ENCODE measurements at places on chromosomes 4 and X.

GRCh38 chr4:131302108-131302507, 1847.0 kb upstream of the PCDH10 start:
- DNase-seq: no peak

GRCh38 chrX:149982310-149982709, 44.0 kb upstream of the EOLA2 start:
- no peak for DNase-seq

DNA sequence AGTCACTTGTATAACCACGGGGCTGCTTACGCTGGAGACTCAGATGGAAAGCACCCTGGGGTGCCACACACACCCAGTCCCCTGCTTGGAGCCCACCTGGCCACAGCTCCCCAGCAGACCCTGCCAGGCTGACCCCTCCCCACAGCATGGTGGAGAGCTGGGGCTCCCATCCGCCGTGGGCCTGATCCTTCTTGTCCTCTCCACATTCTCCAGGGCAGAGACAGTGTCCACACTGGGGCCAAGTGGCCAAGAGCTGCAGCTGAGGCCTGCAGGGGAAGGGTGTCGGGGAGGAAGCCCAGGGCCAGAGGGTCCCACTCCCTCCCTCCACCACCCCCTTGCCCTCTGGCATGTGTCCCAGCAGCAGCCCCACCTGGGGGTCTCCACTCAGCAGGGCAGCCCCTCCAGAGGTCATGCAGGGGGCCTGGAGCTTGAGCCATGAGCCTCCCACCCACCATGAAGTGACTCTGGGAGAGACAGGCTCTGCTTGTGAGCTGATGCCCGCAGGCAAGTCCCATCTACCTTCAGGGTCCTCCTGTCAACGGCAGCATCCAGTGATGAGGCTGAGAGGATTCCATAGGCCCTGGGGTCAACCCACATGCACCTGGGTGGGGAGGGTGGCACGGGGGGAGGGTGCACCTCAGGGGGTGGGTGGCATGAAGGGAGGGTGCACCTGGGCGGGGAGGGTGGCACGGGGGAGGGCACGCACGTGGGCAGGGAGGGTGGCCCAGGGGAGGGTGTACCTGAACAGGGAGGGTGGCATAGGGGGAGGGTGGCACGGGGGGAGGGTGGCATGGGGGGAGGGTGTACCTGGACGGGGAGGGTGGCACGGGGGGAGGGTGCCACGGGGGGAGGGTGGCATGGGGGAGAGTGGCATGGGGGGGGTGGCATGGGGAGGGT, 56.4 kb downstream of the FAM53A start:
- no peak for DNase-seq

DNA sequence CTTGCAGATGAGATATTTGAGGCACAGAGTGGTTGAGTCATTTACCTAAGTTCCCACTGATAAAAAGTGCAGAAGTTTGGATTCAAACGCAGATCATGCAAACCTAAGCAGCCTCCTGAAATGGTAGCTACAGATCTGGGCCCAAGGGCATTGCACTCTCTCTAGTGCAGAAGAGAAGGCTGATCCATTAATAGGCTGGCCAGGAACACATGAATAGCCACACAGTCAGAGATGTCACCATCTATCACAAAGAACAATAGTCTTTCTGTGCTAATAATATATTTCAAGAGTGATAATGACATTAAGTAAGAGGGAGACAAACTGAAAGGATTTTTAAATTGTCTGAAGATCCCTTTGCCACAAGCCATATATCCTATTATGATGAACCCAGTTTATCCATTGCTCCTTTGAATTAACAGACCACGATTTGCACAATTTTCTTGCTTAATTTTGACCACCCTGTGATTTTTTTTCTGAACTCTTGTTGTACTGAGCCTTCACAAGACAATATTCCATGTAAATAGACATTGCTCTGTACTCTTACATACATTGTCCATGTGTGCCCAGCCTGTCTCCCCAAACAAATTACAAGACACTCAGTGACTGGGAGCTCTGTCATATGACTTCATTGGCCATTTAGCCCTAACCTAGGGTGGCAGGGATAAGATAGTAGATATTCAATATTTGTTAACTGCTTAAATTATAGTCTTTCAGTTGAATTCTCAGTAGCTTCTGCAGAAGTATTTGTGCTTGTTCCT, 112.4 kb upstream of the RBPJ start:
- DNase-seq: no peak

- DNase-seq: no peak
These were observed 112.1 kb upstream of the ARSJ start for GRCh38 chr4:114091546-114091945.

DNA sequence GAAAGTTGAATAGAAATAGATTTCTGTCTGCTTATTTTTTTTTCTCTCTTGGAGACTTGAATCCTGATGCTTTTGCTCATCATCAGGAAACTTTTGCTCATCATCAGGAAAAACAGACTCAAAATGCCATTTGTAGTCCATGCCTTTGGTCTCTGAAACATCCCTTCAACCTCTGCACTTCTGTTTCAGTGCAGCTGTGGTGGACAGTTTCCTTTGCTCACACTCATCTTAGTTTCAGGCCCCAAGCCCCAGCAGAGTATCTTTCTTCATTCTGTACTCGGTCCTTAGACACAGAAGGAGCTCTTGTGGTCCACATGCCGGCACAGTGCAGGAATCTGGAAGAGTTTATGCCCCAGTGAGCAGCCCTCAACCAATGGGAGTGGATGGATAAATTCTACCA, 337.9 kb downstream of the PPP3CA start:
- no peak for DNase-seq
